ENCODE measurements at places on chromosomes 7 and 10.
A peak's percentile ranks its signal among the peaks of the same experiment; 100 is the strongest.

- no peak for DNase-seq
These were observed 170.2 kb downstream of the SKAP2 start for GRCh38 chr7:26694141-26694540.

GRCh38 chr7:88668591-88668990 is 90.9 kb upstream of the ZNF804B start:
- DNase-seq = no peak

- DNase-seq = no peak
These were observed 71.7 kb downstream of the COBL start for GRCh38 chr7:51244885-51245284.

DNA sequence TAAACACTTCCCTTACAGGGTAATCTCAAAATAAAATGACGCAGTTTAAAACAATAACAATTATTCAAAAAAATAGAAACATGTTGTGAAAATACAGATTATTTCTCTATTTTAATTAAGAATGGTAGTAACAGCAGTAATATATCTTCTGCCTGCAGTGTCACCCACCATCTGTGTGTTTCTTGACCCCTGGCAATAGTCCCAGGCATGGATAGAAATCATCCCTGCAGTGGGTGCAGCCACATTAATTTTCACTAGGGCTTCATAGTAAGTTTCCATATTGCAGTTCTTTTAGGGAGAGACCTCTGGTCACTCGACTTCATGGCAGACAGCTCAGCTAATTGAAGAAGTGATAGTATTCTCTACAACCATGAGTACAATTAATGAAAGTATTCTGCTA is 470.1 kb upstream of the TEX47 start:
- no peak for DNase-seq

DNA sequence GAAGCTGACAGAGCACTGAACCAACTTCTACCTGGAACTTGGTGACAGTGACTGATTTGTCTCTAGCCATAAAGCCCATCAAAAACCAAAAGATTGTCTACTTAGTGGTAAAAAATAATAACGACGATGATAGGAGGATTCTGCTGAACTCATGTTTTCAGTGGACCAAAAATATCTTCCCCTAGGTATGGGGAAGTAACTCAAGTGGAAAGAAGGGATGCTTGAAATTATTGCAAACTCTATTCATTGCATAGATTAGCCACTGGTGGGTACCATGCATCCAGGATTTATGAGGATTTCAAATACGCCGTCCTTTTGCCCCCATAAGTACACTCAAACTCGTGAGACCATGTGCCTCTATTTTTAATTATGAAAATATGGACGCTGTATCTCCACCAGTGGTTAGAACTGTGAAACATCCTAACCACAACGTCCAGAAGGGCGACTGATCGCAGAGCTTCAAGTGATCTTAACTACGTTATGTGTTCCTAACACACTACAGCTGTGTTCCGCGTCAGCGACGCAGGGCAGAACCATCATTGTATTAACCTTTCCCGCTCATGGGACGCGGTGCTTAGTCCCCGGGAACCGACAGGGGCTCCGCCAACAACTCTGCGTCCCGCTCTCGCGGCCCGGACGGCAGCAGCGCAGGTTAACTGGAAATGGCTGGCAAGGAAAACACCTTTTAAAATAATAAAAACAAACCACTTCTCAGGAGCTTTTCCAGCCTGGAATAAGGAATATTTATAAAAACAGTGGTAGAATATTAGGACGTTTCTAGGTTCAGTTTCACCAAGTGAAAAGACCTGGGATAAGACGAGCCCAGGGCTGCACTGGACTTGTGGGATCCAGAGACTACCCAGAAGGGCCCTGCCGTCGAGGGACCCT is 776 bp downstream of the PEX1 start:
- peak; percentile 14 for DNase-seq

DNA sequence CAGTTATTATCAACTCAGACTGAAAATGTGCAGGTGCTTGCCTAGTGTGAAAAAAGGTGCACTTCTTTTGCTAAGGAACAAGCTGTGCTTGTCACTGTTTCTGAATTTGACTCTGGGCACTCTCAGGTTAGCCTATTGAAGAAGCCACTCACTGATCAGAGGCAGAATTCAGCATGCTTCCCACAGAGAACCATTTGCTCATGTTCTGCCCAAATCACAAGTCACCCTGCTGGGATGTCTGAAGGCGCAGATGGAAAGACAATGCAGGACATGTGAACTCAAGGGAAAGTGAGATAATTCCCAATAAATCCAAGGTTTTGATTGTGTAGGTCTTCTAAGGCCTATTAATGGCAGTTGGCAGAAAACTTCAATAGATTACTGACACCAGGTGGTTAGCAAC is 47.8 kb upstream of the CSTF2T start:
- no peak for DNase-seq

GRCh38 chr7:121342631-121343030 is 13.8 kb downstream of the WNT16 start:
- no peak for DNase-seq

DNA sequence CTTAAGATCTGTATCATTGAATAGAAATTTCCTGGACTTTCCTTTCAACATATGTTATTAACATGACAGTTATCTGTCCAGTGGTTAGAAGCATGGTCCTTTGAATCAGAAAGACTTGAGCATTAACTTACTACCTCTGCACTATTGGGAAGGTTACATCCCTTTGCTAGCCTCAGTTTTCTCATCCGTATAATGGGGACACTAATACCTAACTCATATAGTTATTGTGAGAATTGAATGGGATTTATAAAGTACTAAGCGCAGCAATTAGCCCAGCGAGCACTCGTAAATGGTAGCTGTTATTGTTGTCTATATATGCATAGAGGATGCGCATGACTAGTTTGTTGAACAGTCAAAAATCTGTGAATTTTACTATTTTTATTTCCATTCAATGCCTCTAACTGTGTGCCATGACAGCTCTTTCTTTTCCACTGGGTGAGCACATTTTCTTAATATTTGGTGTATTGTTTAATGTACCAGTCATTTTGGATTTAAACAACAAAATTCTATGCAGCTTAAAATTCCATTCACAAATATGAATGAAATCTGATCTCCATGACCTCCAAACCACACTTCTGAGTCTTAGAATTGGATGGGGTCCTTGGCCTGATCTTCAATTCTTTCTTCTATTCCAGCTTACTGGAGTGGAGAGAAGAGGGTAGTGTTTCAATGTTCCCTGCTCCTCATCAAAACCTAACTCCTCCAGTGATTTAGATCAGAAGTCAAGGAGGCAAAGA is 65.0 kb downstream of the CACNB2 start:
- no peak for DNase-seq

GRCh38 chr7:80127412-80128160 is 7.0 kb upstream of the GNAI1 start:
- DNase-seq = no peak

DNA sequence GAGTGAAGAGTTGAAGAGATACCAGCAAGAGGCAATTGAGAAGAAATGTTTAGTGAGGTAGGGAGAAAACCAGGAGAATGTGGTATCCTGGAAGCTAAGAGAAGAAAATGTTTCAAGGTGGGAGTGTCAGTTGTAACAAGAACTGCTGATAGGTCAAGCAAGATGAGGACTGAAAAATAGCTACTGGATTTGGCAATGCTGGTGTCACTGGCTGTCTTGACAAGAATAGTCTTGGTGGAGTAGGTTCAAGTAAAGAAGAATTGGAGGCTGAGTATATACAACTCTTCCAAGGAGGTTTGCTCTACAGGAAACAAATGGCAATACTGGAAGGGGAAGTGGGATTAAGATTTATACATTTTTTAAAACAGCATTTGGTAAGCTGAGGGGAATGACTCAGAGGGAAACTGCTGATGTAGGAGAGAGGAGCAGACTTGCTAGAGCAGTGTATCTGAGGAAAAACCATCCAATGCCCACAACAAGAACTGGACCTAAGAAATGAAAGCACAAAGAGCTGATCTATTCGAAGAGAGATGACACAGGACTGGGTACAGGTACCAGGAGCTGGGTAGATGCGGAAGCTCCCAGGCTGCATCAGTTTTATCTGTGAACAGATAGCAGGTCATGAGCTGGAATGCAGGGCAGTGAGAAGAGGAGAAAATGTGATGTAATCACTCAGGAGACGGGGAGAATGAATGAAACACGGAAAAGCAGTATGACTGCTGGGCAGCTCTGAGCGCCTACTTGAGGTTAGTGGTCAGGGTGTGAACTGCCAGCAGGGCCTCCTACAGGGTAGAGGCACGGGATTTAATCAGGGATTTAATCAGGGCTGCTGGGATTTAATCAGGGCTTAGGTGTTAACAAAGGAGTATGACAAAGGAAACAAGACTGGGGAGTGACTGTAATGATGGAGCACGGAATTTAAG is 34.5 kb downstream of the FAM25A start:
- no peak for DNase-seq

GRCh38 chr10:12025591-12025990 is 17.0 kb downstream of the UPF2 start:
- DNase-seq = no peak

DNA sequence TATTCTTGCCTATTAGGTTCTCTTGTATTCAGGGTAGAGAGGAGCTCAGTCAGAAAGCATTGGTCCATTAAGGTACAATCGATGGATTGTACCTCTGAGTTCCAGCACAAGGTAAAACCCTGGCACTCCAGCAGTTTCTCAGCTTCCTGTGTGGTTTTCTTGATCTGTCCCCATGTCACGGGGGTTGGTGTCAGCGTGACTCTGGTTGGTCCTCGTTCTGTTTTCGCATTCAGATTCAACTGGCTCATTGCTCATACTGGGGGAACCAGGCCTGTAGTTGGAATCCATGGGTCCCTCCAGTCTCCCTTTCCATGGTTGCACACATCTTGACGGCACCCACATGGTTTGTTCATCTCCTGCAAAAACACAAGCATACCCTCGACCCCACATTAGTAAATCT is 32.7 kb upstream of the RASGEF1A start:
- no peak for DNase-seq

Measured in CMK (cell line).